Vein endothelial cell (primary cell): ENCODE measurements at places on chromosomes 4 and X. TPM values are rescaled to one million over a fixed set of nuclear protein-coding genes. Genes with fewer than 3 reads are reported as not detected.

JADE3 gene
- total RNA-seq = 12.4 and 14.2 TPM in 2 replicates

CXCL11 gene
- total RNA-seq = 3.9 and 5.2 TPM in 2 replicates

TMEM156 gene
- total RNA-seq = 2.3 and 3.3 TPM in 2 replicates

GBA3 gene
- total RNA-seq = not detected in 2 replicates

ADH1A gene
- total RNA-seq = not detected in 2 replicates

SASH3 gene
- under 0.01 TPM in 1 of 2 replicates, not detected in the other for total RNA-seq

F11 gene
- not detected in 2 replicates for total RNA-seq

GPR173 gene
- 1.9 and 3.6 TPM in 2 replicates for total RNA-seq

DAPP1 gene
- not detected in 2 replicates for total RNA-seq

ATP2B3 gene
- not detected in 2 replicates for total RNA-seq

MFAP3L gene
- total RNA-seq = 1.1 and 1.3 TPM in 2 replicates

ITIH6 gene
- total RNA-seq = not detected in 2 replicates

SPATA4 gene
- 0.67 TPM in 1 of 2 replicates, not detected in the other for total RNA-seq

PAPSS1 gene
- 63.0 and 71.3 TPM in 2 replicates for total RNA-seq

UCP1 gene
- total RNA-seq = not detected in 2 replicates

GRK4 gene
- total RNA-seq = 4.2 and 6.3 TPM in 2 replicates
